Foreskin fibroblast (primary cell): ENCODE measurements at places on chromosomes 1 and 21.

- DNase-seq, result no peak
Observed at GRCh38 chr1:19710825-19711611, 46.3 kb downstream of the HTR6 start.

DNA sequence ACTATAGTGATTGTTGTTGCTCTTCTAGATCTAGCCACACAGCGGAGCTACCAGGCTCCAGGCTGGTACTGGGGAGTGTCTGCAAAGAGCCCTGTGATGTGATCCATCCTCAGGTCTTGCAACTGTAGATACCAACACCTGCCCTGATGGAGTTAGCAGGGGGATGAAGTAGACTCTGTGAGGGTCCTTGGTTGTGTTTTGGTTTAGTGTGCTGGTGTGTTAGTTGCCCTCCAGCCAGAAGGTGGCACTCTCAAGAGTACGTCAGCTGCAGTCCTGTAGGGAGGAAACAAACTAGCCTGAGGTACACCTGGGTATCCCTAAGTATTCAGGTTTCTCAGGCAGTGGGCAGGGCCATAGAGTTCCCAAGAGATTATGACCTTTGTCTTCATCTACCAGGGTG is 81.2 kb upstream of the TMPRSS2 start:
- no peak for DNase-seq

- DNase-seq, result no peak
Observed at GRCh38 chr1:222375701-222376100, 172.2 kb downstream of the HHIPL2 start.

DNA sequence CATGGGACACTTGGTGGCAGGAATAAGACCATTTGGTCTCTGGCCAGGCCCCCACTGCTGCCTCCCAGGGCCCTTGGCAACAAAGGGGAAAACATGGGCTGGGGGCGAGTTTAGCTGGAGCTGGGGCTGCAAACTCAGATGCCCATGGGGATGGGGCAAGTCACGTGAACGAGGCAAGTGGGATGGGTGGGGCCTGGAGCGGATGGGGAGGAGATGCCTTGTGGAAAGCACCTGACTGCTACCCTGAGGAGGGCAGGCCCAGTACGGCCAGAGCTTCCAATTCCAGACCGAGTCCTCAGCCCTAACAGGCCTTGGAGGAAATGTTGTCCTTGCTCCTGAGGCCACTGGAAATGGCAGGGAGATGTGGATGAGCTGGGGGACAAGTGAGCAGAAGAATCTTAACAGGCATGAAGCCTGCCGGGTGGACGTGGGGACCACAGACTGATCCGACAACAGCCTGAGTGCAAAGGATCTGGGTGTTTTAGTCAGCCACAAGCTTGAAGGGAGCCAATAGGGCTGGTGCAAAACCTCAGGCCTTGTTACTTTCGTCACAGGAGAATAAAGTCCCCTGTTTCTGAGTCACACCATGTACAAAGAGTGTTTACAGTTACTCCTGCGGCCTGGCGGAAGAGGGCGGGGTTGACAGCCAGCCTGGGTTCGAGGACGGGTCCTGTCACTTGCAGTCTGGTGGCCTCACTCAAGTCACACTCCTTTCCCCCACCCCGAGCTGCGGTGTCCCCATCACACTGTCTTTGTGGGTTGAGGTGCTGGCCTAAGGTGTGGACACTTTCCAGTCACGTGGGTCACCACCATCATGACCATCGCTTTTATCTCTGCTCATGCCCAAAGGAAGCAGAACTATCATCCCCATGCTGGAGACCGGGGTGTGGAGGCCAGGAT is 19.1 kb downstream of the RUNX3 start:
- DNase-seq, result no peak

DNA sequence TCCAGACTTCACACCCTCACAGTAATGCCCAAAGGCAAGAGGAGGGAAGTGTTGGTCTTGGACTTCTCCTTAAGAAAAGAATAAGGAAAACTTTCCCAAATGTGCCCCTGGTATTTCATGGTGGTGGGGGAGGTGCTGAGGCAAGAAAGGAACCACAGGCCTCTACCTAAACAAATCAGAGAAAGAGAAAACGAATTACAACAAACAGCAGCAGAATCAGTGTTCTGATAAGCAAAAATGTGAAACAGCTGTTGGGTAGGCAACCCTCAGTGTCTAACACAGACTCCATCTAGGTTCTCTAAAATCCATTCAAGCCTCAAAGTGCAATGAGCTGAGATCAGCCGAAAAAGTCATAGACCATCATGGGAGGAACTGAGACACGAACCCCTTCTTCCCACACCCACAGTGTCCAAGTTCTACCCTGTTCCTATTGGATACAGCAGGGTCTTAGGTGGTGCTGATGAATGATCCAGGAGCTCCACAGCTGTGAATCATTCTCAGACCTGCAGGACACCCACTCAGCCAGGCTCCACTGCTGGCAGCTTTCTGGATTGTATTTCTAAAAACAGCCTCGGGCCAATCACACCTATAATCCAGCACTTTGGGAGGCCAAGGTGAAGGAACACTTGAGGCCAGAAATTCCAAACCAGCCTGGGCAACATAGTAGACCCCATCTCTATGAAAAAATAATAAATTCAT is 149.1 kb downstream of the PLPP3 start:
- DNase-seq, result no peak

GRCh38 chr1:23554127-23554480 is 5.2 kb downstream of the ID3 start:
- no peak for DNase-seq

DNA sequence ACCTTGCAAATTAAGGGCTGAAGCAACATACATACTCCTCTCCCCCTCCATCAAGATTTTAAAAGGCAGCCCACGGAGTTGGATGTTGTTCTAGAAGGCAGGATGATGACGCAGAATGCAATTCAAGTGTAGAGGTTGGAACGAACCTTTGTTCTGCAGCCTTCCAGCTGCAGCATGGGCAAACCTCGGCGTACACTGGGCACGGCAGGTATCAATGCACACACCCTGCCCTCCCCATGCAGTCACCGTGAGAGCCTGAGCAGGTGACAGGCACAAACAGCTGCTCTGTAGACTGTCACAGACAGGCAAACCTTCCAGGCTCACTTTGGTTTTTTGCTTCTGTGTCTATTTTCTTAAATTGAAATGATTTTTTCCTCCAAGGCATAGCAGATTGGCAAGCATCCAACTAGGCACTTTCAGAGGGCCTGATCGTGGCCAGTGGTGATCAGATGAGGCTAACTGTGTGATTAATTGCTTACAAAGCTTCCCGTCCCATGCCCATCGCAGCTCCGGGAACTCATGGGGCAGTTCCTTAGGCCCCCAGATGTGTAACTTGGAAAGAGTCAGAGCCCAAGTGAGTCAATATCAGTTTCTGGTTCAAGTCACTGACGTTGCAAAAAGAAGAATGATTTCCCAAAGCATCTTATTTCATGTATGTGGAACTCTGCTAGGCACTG is 82.3 kb downstream of the ITPKB start:
- DNase-seq, result peak; percentile 95

GRCh38 chr1:219373616-219373935 is 199.9 kb downstream of the LYPLAL1 start:
- DNase-seq, result no peak

DNA sequence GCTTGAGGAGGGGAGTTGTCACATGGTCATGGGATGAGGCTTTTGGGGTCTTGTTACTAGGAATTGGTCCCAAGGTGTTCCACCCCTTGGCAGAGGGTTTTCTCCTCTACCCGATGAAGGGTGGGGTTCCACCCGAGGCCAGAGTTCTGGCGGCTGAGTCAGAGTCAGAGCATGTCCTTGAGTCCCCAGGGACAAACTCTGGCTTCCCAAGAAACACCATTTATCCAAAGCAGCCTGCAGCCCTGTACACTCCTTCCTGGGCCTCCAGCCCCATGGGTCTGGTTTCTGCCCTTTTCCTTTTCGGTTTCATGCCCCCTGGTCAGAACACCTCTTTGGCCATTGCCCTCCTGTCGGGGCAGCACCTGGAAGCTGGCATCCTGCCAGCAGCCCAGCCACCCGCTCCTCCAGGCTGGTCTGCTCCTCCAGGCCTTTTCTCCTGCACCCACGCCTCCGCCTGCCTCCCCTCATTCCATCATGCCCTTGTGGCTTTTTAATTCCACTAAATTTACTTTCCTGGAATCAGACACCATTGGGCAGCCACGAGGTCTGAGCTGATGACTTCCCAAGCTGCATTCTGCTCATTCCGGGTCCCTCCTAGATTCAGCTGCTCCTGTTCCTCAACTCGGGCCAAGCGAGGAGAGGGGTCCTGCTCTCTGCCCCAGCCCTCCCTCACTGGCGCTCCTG is 301.7 kb upstream of the VAMP3 start:
- peak; percentile 70 for DNase-seq

GRCh38 chr1:72285074-72285425 is 2.7 kb upstream of the NEGR1 start:
- no peak for DNase-seq

DNA sequence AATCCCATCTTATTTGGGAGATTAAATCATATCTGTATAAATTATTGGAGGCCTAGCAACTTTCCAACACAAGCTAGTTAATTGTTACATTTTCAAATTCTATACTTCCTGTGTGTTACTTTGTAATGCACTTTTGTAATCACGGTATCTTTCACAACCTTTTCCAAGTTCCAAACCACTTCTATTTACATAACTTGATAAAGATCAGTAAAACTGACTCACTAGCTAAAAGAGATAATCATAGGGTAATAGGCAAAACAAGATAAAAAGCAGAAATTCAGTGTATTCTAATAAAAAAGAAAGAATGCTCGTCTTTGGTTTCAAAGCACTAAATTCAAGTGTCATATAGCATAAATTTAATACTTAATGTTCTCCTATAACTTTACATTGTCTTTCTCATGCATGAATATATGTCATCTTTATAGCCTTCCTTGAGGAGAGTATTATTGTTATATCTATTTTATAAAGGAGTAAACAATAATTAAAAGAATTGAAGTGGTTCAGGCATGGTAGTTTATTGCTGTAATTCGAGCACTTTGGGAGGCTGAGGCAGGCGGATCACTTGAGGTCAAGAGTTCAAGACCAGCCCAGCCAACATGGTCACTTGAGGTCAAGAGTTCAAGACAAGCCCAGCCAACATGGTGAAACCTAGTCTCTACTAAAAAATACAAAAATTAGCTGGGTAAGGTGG is 66.4 kb downstream of the RGS13 start:
- DNase-seq, result peak; percentile 77

DNA sequence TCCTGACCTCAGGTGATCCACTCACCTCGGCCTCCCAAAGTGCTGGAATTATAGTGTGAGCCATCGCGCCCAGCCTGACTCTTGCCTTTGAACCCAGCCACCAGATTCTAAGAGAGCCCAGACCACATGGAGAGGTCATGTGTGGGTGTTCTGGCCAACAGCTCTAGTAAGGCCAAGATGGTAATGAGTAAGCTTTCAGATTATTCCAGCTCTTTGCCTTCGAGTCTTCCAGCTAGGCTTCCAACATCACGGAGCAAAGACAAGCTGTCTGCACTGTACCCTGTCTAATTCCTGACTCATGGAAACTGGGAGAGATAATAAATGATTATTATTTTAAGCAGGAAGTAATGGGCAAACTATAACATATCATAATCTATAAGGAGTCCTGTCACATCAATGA is 14.8 kb upstream of the ZFP69B start:
- DNase-seq, result no peak

DNA sequence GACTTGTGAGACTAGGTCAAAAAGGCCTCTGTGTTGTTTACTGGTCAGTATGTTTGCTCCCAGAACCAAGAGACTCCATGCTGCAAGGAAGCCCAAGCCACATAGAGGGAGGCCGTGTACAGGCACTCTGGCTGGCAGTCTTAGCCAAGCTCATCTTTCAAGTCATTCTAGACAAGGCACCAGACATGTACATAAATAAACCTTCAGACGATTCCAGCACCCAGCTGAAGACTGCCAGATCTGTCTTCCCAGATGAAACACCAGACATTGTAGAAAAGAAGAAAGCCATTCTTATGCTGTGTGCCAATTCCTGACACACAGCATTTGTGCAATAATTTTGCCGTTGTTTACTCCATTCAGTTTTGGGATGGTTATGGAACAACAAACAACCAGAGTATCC is 595.5 kb downstream of the KIF26B start:
- no peak for DNase-seq

DNA sequence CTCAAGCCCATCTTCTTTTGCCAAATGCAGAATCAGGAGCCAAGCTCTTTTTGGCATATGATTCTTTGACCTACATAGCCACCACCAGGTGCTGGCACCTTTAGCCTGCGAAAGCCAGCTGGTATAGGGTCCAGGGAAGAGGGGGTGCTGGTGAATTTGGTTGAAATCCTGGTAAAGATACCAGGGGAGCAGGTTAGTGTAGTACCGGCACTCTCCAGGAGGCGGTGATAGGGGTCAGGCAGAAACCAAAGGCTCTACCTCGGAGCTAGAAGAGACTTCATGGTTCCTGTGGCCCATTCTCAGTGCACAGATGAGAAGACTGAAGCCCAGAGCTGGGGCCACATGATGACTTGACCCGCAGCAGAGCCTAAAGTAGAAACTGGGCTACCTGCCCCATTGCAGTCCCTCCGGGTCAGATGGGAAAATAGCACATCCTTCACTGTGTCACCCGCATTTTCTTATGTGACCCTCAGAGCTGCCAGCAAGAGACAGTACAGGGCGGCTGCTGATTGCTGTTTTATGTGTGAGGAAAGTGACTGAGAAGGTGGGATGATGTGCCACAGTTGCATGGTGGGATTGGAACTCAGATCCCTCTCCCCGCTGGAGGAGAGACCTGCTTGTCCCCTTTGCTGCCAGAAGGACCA is 36.0 kb upstream of the IL19 start:
- peak; percentile 68 for DNase-seq

- DNase-seq, result no peak
Observed at GRCh38 chr1:198681252-198681651, 42.4 kb downstream of the PTPRC start.

DNA sequence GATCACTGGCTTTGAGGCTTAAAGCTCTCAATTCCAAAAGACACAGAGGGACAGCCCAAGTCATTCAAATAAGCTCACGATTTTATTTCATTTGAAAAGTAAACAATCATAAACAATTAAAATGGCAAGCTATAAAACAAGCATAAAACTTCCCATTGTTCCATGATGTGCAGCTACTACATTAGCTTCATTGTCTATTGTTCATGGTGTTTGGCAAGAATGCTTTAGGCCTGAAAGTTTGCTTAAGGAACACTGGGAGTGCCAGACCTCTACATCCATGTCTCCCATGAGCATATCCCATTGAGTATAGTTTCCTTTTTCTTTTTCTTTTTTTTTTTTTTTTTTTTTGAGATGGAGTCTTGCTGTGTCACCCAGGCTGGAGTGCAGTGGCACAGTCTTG is 286.1 kb upstream of the ESRRG start:
- DNase-seq, result no peak

DNA sequence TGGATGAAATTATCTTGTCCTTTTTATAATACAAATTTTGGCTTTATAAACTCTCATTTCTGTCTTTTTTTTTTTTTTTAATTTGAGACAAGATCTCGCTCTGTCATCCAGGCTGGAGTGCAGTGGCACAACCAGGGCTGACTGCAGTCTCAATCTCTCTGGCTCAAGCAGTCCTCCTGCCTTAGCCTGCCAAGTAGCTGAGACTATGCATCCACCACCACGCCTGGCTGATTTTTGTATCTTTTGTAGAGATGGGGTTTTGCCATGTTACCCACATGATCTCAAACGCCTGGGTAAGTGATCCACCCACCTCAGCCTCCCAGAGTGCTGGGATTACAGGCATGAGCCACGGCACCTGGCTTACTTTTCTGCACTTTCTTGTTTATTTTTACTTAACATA is 7.5 kb downstream of the TOR1AIP1 start:
- no peak for DNase-seq

GRCh38 chr1:41411229-41411628 is 50.0 kb downstream of the FOXO6 start:
- DNase-seq, result no peak
